ENCODE measurements at places on chromosomes 5 and 9. TPM values are rescaled to one million over a fixed set of nuclear protein-coding genes. Genes with fewer than 3 reads are reported as not detected.
A peak's percentile ranks its signal among the peaks of the same experiment; 100 is the strongest.

- DNase-seq: no peak
Observed at GRCh38 chr5:73266176-73266738, 93.3 kb downstream of the TMEM174 start.

- DNase-seq: peak; percentile 8
Observed at GRCh38 chr5:167296661-167297060, 994.8 kb upstream of the WWC1 start.

Gene TAF11L5
- total RNA-seq: not detected

Gene SV2C
- total RNA-seq: 2.6 TPM

Gene GPR151
- total RNA-seq: not detected

Gene PTCD2
- total RNA-seq: 3.7 TPM

Gene NR2F1-AS1
- 1.2 TPM for total RNA-seq

Gene PCDHB1
- not detected for total RNA-seq

- DNase-seq: no peak
Observed at GRCh38 chr5:156532921-156533320, 206.0 kb downstream of the SGCD start.

GRCh38 chr5:10036136-10036815 lies 213.4 kb downstream of the ATPSCKMT start:
- DNase-seq: no peak
